ENCODE measurements at places on chromosomes 7 and 10.

- no peak for DNase-seq
Observed at GRCh38 chr10:72069751-72070526, 18.4 kb downstream of the SPOCK2 start.

DNA sequence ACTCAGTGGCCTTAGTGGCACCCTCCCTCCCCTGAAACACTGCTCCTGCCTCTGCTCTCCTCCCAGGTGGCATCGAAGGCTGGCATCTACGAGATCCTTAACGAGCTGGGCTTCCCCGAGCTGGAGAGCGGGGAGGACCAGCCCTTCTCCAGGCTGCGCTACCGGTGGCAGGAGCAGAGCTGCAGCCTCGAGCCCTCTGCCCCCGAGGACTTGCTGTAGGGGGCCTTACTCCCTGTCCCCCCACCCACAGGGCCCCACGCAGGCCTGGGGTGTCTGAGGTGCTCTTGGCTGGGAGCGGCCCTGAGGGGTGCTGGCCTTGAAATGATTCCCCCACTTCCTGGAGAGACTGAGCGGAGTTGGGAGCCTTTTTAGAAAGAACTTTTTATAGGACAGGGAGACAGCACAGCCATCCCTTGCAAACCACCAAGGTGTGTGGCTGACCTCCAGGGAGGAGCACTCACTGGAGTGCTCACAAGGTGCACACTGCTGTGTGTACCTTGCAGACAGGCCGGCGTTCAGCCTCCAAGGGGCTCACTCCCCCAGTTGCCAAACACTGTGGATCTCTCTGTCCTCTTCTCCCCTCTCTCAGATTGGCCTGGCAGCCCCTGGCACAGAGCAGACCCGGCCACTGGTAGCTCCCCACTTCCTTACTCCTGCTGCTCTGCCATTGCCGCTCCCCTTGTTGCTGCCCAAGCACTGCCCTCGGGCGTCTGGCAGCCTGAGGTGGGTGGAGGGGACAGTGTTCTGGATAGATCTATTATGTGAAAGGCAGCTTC is 35.8 kb downstream of the PRF1 start:
- DNase-seq: peak; percentile 24

DNA sequence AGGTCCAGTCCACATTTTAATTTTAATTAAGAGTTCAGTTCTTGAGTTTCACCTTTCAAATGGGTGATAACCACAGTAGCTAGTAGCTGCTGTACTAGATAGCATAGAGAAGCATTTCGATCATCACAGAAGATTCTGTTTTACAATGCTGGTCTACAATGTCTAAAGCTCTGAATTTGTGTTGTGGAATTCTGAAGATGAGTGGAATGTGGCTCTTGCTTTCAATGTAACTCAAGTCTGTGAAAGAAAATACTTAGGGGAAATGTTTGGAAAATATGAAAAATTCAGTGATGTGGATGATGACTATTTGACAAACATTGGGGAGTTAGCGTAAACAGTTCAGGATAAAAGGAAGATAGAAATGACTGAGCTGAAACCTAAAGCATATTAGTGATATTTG is 139.4 kb downstream of the GNAT3 start:
- no peak for DNase-seq

DNA sequence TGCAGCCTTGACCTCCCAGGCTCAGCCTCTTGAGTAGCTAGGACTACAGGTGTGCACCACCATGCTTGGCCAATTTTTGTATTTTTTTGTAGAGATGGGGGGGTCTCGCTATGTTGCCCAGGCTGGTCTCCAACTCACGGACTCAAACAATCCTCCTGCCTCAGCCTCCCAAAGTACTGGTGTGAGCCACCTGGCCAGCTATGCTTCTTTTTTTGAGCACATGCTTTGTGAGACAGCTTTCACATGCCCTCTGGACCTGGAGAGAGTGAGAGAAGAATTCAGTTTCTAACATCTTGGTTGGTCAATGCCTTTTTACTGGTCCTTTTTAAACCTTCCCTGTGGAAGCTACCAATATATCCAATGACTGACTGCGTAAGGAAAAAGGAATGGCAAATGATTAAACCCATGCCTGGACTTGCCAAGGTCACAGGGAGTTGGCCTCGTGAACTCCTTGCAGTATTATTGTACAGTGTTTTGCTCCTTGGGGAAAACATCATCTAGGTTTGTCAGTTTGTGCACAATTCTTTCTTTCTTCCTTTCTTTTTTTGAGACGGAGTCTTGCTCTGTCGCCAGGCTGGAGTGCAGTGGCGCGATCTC is 6.2 kb upstream of the FOXK1 start:
- no peak for DNase-seq

DNA sequence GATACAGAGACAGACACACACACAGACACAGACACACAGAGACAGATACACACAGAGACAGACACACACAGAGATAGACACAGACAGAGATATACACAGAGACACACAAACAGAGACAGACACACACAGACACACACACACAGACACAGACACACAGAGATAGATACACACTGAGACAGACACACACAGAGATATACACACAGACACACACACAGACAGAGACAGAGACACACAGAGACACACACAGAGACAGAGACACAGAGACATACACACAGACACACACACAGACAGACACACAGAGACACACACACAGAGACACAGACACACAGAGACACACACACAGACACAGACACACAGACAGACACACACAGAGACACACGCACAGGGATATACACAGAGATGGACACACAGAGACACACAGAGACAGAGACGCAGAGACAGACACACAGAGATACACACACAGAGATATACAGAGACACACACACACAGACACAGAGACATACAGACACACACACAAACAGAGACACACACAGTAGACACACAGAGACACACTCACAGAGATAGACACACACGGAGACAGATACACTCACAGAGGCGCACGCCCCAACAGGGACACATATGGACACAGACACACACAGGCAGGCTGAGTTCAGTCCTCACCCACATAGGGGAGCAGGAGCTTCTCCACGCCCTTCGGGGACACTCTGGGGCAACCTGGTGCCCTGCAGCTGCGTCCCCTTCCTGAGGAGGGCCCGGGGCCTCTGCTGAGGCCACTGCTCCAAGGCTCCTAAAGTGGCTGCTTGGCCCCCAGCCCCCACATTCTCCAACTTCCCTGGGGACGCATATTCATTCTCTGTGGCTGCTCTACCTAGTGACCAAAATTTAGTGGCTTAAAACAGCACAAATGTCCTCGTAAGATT is 10.3 kb upstream of the PPP2R2D start:
- DNase-seq: no peak

- DNase-seq: peak; percentile 68
Observed at GRCh38 chr10:22321156-22321923, 441 bp downstream of the BMI1 start.

DNA sequence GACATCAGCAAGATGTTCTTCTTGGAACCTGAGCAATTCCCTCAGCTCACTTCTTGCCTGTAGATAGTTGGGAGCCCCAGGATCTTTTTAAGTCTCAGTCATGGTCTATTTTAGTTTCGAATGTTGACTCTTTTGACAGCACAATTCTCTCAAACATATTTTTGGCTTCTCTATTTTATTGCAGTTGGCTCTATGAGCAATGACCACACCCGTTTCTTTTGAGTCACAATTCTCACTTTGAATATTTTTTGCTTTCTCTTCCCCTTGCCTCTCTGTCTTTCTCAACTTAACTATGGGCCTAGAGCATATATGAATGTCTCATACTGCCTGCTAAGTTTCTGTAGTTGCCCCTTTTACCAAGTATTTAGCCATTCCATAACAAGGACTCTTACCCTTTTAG is 222.8 kb downstream of the PTN start:
- DNase-seq: no peak

DNA sequence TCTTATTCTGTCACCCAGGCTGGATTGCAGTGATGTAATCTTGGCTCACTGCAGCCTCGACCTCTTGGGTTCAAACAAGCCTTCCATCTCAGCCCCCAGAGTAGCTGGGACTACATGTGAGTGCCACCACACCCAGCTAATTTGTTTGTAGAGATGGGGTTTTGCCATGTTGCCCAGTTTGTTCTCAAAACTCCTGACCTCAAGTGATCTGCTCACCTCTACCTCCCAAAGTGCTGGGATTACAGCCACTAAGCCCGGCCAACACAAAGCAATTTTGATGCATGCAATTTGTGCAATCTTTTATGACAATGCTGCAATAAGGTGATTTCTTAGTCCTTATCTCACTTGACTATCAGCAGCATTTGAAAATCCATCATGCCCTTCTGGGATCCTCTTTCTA is 333.1 kb downstream of the FRMD4A start:
- DNase-seq: no peak

GRCh38 chr7:147478796-147479195 is 1111.8 kb upstream of the C7orf33 start:
- no peak for DNase-seq

DNA sequence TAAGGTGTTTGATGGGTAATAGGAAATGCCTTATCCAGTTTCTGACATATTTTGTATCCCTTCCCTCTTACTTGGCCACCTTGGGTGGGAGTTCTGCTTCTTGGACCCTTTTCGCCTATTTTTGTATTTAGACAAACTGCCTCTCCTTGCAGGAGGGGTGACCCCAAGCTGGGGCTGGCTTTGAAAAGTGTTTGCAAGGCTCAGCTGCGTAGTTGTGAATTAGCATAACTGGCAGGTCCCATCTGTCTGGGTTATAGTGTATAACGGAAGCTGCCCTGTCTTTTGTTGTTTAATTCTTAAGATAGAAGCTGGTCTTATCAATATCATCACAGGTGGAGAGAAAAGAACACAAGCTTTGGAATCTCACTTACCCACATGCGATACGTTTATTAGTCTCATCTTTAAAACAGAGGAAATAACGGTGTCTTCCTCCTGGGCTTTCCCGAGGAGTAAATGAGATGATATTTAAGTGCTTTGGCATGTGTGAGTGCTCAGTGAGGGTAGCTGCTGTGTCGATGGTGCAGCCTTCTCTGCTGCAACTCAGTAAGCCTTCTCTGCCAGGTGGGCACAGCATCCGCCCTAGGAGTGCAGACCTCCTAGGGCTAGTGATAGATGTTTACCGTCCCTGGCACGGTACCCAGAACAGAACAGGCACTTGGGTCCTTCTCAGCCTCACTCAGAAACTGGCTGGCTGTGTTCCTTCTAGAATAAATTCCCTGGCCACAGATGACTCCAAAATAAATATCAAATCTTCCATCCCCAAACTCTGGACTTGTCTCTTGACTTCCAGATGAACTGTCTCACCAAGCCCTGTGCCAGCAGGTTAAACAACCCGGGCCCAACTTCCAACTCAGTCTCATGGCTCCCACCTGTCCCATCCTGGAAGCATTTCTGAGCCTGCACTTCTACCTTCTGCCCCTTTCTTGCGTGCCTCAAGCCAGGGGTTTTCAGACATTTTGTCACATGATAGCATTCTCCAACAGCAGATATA is 227.3 kb downstream of the GFRA1 start:
- no peak for DNase-seq

DNA sequence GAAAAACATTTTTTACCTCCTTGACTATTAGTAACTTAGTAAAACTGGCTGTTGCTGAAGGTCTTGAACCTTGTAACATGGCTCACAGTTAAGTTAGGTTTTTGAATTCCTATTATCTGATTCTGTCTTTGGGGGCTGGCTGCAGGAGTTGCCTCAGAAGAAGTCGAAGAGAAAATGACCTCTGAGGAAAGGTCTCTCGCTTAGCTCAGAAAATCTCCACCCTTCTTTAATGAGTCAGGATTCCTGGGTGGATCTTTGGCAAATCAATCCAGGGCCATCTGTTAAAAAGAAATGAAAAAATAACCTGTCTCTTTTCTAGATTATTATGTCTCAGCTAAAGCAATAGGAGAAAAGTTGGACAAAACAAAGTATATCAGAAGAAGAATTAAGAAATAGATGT is 267.8 kb upstream of the SEMA3C start:
- DNase-seq: no peak

DNA sequence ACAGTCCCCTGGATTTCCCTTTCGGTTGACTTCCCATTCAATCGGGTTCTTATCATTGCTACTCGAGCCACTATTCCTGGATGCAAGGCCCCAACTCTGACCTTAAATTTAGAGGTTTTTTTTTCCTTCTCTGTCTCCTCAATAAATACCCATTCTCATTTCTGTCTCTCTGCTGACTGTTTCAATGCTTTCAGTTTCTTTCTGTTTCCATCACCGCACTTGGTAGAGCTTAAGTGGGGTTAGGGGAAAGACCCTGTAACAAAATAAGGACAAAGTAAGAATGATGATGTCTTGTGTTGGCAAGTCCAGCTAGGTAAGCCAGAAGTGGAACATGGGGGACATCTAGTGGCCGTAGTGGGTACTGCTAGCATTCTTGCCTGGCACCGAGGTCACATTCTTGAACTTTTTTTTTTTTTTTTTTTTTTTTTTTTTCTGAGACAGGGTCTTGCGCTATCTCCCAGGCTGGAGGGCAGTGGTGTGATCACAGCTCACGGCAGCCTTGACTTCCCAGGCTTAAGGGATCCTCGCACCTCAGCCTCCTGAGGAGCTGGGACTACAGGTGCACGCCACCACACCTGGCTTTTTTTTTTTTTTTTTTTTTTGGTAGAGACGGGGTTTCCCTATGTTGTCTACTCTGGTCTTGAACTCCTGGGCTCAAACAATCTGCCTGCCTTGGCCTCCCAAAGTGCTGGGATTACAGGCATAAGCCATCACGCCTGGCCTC is 40.3 kb downstream of the ZC3HC1 start:
- no peak for DNase-seq

GRCh38 chr7:150845421-150845861 is 6.9 kb upstream of the AOC1 start:
- no peak for DNase-seq

DNA sequence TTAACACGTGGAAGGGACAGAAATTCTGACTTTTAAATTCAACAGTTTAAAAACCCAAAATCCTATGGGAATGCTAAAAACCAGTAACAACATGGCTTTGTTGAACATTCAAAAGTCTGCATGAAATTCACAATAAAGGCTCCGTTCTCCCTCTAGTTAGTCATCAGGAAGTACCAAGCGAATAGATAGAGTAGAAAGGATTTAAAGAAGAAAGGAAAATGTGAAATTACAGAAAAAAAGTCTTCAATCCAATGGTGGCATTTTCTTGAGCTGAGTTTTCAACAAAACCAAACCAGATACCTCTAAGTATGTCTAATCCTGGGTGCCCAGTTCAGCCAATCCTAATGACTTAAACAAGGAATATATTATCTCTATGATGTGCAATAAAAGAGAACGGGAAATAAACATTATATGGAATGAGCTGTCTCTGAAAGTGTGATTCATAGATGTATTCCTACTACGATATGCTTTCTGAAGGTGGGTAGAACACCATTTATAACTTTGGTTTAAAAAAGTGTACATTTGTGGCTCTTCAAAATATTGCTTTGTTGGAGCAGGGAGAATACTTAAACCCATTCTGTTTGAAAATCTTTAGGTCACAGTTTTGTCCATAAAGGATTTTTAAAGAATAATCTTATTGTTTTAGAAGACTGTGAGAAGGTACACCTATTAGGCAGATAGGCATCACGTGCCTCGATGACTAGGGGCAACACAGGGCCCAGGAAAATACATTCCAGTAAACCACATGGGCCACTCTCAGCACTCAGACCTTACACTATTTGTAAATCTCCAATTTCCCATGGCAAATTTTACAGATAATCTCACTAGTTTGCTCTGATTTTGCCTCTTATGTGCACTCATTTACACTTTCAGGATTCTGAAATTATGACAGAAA is 87.7 kb downstream of the CUBN start:
- no peak for DNase-seq

- DNase-seq: no peak
Observed at GRCh38 chr10:17669185-17669872, 25.4 kb downstream of the STAM start.

GRCh38 chr7:21960922-21961321 is 15.2 kb upstream of the CDCA7L start:
- no peak for DNase-seq
